ENCODE measurements at places on chromosomes 12 and 14.

DNA sequence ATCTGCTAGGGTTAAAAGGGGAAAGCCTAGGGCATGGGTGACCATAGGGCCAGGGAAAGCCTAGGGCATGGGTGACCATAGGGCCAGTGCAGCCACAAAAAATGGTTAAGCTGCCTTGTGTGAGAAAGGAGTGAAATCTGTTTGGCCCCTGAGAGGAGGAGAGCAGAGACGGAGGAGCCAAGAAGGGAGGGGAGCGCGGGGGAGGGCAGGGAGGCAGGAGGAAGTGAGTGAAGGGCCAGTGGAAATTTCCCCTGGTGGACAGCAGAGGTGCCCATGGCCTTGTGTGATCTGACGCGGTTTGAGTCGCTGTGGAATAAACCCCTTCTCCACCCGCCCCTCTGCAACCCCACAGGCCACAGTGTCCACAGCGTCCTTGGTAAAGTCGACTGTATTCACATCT, 618 bp upstream of the AQP6 start:
- DNase-seq, result peak; percentile 54

GRCh38 chr12:50988051-50988450, 35.7 kb downstream of the HIGD1C start:
- DNase-seq, result no peak

- DNase-seq, result no peak
Observed at GRCh38 chr14:21257394-21257909, 11.8 kb downstream of the HNRNPC start.

- DNase-seq, result no peak
Observed at GRCh38 chr14:94761348-94761996, 8.4 kb downstream of the GSC start.

DNA sequence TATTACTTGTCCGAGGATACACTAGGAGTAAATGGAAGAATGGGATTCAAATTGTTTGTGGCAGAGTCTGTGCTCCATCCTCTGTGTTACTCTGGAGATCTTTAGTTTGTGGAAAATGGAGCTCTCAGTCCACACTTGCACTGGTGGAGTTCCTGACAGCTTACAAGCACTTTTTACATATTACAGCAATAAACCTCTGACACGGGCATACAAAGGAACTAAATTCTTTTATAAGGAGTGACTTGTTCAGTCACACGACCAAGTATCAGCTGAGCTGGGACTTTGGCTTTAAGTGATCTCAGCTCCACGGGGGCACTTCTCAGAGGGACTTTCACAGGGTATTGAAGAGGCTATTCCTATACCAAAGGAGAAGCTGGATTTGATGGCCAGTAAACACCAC, 417.5 kb downstream of the LRIG3 start:
- DNase-seq, result no peak

- DNase-seq, result no peak
Observed at GRCh38 chr14:92955381-92955780, 32.4 kb downstream of the CHGA start.
